Nucleus accumbens (tissue), 56 donors: ENCODE measurements at places on chromosomes 13 and 19.
A peak's percentile ranks its signal among the peaks of the same experiment; 100 is the strongest.

- no peak for DNase-seq
Observed at GRCh38 chr13:61316647-61317046, 99.0 kb downstream of the PCDH20 start.

GRCh38 chr13:80572308-80572922 is 231.5 kb upstream of the SPRY2 start:
- no peak for DNase-seq

DNA sequence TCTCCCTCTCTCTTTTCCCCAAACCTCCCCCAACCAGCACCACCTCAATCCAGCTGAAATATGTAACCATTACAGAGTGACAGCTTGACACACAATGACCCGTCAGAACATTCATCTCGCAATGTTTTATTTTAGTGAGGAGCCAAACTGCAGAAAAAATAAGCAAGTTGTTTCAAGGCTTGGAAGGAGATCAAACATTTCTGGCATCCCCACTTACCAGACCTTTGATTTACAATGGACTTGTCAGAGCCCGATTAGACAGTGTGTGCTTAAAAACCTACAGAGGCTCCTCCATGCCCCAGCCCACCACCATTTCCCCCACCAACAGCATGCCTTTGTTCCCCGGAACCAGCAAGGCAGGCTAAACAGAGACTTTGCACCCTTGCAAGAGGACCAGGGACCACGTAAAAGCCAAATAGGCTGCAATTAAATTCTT is 382.8 kb upstream of the ZNF507 start:
- no peak for DNase-seq

DNA sequence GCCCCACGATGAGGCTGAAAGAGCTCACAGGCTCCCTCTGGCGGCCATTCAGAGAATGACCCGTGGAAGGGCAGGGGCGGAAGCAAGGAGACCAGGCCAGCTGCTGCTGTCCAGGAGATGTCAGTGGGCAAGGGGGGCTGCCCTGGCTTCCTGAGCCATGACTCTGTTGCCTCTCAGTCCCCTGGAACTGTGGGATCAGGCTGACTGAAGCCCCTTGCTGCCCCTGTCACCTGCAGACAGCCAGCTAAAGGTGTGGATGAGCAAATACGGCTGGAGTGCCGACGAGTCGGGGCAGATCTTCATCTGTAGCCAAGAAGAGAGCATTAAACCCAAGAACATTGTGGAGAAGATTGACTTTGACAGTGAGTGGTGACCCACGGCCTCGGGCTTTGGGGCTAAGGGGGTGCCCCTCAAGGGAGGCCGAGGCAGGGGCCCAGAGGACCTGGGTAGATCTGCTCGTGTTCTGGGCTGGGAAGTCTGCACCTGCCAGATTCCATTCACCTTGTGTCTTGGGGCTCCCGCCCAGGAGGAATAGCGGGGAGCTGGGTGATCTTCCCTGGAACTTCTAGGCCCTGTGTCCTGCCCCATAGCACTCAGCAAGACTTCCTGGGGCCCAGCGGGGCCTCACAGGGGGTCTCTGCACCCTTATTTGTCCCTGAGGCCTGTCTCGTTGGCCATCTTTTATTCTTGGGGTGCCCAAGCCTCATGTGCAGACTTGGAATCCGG is 12.5 kb upstream of the ACTN4 start:
- peak; percentile 60 for DNase-seq

DNA sequence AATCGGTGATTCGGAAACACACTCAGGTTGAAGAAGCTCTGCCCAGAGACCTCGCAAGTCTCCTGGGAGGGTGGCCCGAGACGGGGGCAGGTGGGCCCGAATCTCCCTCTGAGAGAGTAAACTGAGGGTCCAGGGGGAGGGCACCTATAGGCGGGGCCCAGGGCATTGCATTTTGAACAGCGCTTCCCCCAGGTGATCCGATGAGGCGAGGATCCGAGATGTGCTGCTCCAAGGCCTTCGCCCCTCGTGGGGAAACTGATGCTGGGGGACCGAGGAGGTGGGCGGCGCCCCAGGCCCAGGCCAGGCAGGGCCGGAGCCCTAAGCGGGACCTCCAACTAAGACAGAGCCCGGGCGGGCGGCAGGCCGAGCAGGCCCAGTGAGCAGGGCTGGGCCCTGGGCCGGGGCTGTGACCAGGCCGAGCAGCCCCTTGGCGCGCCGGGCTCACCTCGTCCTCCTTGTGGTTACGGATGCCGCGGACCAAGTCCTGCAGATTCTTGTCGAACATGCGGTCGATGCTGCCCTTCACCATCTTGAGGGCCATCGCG is 500 bp downstream of the AP3D1 start:
- no peak for DNase-seq

- no peak for DNase-seq
Observed at GRCh38 chr13:75740031-75740430, 103.9 kb downstream of the LMO7 start.

GRCh38 chr13:23288995-23289394 is 108.2 kb downstream of the SGCG start:
- DNase-seq: no peak

- DNase-seq: peak; percentile 94
Observed at GRCh38 chr19:1453525-1454364, 3.8 kb downstream of the APC2 start.

GRCh38 chr19:29676586-29676985 is 11.3 kb downstream of the PLEKHF1 start:
- DNase-seq: no peak

DNA sequence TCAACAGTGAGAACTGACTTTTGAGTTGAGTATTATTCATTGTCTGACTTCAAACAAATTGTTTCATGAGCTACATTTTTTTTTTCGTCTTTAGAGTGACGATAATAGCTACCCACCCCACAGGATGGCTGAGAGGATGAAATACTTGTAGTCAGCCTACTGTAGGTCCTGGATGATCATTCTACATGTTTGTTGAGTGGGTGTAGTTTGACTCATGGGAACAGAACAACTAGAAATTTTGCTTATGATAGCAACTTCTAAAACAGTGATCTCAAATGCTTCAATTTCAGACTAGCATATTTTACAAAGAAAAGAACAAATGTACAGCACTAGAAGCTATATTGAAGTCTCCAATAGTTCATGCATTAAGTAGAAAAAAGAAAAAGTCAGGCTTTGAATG is 651.8 kb downstream of the PCDH9 start:
- no peak for DNase-seq

- no peak for DNase-seq
Observed at GRCh38 chr13:73065665-73066340, 7.0 kb downstream of the KLF5 start.

DNA sequence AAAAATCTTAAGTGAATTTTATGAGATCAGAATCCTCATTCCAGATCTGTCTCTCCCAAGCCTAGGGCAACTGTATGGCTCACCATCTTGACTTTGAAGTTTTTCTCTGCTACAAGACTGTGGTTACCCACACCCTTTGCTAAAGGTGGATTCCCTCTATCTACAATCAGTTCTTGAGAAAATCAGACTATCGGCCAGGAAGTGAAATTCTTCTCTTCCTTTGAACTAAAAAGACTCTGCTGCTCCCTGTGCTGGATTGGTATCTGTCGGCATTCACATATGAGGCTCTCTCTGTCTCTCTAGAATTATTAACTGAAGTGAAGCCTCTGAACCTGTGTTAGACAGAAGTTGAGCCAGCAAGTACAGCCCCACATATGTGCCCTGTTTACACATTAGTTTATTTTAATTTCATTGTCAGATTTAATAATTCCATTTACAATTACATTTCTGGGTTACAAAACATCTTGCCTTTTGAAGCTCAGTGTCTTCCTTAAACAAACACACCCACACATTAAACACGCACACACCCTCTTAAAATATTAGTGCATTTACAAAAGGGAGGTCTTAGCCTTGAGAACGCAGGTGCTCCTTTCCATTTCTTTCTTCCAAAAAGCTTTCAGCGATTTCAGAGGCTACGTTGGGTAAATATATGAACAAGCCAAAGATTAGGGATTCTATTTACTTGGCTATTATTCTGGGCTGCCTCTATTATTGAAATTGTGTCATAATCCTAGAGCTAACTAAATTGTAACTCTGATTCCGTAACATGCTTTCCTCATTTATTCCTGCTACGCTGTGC is 145.7 kb downstream of the MIPEP start:
- no peak for DNase-seq

DNA sequence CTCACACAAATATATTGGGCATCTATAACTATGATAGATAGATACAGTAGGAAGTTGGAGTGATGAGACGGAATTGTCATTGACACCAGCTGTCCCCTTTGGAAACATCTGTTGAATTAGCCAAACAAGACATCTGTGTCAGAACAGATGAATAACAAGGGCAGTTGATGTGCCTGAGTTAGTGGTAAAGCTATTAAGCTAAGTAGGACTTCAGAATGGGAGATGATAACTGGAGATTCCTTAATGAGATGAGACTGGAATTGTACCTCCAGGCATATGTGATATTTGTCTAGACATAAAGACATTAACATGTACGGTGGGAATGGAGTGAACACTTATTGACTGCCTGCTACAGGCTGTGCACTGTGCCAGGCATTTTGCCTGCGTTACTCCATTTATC is 78.7 kb downstream of the MBNL2 start:
- no peak for DNase-seq

DNA sequence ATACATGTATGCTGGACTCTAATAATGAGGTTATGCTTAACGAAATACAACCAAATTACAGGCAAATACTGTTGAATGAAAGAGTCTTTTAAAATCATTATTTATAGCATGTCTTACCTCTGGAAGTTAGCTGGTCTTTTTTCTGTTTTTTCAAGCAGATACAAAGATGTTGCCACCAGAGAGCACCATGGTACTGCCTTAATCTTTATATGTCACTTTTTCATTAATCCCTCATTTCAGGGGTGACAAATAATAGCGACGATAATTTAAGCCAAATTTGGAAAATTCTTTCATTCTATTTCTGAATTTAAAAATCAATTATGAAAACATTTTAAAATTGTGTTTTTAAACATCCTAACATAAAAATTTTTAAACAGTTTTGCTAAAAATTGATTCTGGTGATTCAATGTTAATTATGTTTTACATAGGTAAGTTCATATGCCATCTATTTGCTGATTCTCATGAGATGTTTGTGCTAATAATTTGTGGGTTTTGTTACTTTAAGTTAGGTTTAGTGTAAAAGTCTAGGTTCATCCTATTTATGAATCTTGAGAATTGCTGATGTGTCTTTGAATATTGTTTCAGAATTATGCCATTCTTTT is 379.3 kb upstream of the SGCG start:
- DNase-seq: no peak

DNA sequence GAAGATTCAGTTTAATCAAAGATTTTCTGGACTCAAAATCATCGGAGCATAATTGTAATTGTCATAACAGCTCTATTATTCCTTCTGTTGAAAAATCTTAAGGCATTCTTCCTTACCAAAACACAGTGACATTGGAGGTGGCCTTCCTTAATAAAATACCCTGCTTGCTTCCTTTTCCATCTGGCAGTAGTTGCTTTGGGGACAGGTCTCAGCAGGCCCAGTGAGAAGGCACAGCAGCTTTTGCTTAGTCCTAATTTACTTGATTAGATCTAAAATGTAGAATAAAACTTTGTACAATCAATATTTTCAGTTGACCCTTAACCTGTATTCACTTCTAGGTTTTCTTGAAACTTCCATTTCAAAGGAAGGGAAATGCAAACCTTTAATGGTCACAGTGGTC is 471.6 kb downstream of the PCDH20 start:
- DNase-seq: no peak

- no peak for DNase-seq
Observed at GRCh38 chr19:33797802-33798671, 1.4 kb downstream of the KCTD15 start.
